ENCODE measurements at places on chromosomes 4 and X.

- no peak for DNase-seq
These were observed 55.3 kb downstream of the JADE3 start for GRCh38 chrX:46967547-46967946.

DNA sequence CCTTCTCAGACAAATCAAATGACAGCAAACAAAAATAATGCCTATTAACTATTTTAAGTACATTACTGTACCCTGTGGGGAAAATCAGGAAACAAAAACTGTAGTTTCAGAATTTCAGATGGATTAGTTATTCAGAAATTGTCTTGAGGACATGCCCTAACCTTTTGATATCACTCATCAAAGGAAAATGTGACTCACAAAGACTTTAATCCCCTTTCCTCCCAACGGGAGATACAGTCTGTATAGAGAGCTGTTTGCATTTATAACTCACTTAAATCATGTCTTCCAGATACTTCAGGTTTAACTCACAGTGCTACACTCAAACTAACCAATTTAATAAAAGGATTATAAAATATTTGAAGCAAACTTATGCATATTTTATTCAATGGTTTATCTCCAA, 304.0 kb downstream of the MAPK10 start:
- no peak for DNase-seq

GRCh38 chrX:119654112-119654531, 38.8 kb downstream of the SEPTIN6 start:
- no peak for DNase-seq

DNA sequence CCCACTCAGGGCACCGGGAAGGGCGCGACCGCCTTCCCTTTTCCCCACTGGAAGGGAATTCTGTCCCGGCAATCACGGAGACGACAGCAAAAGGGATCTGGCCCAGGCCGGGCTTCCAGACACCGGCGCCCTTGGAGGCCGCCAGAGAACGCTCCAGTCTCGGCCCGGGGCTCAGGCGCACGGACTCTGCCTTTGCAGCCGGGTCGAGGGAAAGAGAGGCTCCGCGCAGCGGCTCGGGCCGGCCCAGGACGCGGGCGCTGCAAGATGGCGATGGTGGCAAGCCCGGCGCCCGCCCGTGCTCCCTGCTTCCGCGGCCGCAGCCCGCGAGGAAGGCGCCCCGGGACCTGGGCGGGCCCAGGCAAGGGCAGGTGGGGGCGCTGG, 1.1 kb downstream of the CTBP1 start:
- no peak for DNase-seq
